ENCODE measurements at places on chromosomes 7 and 10. TPM values are rescaled to one million over a fixed set of nuclear protein-coding genes. Genes with fewer than 3 reads are reported as not detected.
A peak's percentile ranks its signal among the peaks of the same experiment; 100 is the strongest.

STEAP1B gene
- 49.9 TPM for total RNA-seq

UCMA gene
- not detected for total RNA-seq

GHRHR gene
- not detected for total RNA-seq

PPP1R17 gene
- total RNA-seq: not detected

- no peak overlapping the region for H3K27ac ChIP-seq
- no peaks in the 10 kb centered on the region for H3K4me1 ChIP-seq
- H3K4me3 ChIP-seq: no peak overlapping the region
These were observed 231.6 kb downstream of the TRIL start for GRCh38 chr7:28726555-28726954.

DNA sequence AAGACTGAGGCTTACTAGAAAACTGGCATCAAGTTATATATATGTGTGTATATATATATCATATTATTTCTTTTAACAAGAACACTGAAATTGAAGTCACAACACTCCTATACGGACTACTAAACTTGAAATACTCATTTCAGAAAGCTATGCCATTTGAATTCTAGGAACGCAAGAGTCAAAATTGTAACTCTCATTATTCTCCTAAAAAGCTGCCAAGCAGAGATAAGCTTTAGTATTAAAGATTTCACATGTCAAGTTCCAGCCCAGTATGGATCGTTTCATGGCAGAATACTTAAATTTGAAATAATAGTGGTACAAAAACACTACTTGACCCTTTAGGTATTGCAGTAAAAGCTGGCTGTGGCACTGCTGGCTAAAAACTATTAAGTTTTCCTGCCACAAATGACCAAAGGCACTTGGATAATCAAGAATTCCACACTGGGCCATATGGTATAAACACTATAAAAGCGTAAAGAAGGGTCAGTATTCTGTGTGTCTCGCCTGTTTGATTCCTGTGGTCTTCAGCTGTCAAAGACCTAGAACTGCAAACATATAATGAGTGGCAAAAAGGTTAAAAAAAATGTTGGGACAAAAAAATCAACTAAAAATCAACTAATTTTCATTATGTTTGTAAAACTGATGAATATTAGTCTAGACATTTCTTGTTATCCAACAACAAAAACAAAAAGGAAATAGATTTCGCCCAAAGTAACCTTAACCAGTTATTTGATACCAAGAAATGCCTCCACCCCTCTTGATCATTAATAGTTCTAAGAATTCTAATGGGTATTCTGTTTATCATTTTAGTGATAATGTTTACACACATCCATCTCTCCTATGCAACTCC lies 2.4 kb downstream of the CCDC71L start:
- H3K27me3 ChIP-seq: no peaks in the 10 kb centered on the region
- no peak for DNase-seq

DNA sequence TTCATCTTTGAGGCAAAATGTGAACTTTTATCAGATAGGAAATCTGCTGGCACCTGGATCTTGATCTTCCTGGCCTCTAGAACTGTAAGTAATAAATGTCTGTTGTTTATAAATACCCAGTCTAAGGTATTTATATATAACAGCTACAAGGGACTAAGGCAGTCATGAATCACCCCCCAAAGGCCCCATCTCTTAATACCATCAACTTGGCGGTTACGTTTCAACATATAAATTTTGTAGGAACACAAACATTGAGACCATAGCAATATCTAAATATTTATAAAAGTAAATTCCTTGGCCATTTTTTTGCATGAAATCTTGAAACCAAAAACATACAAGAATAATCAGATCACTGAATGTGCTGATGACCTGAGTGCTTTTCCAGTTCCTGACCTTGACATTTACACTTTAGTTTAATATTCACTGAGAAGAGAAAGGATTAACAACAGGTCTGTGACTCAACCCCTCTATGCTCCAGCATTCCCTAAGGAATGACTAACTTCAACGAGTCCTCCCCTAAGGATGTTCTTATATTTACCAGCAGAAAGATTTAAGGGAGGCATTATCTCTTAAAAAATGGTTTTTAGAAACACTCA lies 1438.5 kb upstream of the CELF2 start:
- no peak for DNase-seq
- H3K36me3 ChIP-seq: no peaks in the 10 kb centered on the region
- no peaks in the 10 kb centered on the region for H3K4me1 ChIP-seq
- H3K27me3 ChIP-seq: no peaks in the 10 kb centered on the region

- H3K27me3 ChIP-seq: no peaks in the 10 kb centered on the region
- no peak overlapping the region for H3K27ac ChIP-seq
- no peak for DNase-seq
- H3K4me3 ChIP-seq: no peak overlapping the region
- H3K4me1 ChIP-seq: no peaks in the 10 kb centered on the region
These were observed 32.6 kb upstream of the RADIL start for GRCh38 chr7:4916113-4916512.

DNA sequence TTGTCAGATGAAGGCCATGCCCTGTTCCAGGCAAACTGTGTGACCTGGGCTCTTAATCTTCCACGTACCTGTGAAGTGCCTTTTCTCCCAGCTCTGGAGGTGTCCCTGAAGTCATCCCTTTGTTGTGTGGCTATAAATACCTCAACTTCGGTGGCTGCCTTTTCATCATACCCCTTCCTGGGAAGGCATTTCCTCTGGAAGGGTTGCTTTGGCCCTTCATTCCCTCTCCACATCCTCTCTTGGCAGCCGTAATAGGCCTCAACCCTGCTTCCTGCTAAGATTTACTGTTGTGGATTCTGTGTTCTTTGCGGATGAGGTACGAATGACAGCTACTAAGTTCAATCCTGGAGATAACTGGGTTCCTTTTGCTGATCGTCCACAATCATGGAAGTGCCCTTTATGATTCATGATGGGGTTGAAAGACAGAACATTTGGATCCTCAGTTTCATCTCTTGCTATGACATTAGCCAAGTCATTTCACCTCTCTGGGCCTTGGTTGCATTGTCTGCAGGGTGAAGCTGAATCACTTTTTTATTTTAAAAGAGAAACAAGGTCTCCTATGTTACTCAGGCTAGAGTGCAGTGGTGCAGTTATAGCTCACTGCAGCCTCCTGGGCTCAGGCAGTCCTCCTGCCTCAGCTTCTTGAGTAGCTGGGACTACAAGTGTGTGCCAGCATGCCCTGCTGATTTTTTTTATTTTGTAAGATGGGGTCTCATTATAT lies 23.6 kb downstream of the FKBP6 start:
- no peak for DNase-seq
- H3K27me3 ChIP-seq: no peaks in the 10 kb centered on the region
- H3K4me3 ChIP-seq: no peak overlapping the region
- H3K36me3 ChIP-seq: no peaks in the 10 kb centered on the region

ELN gene
- 65.9 TPM for total RNA-seq

- DNase-seq: peak; percentile 40
- H3K4me3 ChIP-seq: no peak overlapping the region
- H3K36me3 ChIP-seq: peaks cover 9% of the 10 kb centered on the region
These were observed 31.9 kb downstream of the RBM17 start for GRCh38 chr10:6120691-6121090.

GRCh38 chr10:91051829-91052228 lies 130.9 kb upstream of the ANKRD1 start:
- no peaks in the 10 kb centered on the region for H3K36me3 ChIP-seq
- H3K4me1 ChIP-seq: no peaks in the 10 kb centered on the region
- peaks cover 3% of the 10 kb centered on the region for H3K27me3 ChIP-seq
- no peak overlapping the region for H3K4me3 ChIP-seq
- no peak overlapping the region for H3K27ac ChIP-seq
- no peak for DNase-seq

- no peak overlapping the region for H3K4me3 ChIP-seq
- no peak for DNase-seq
- H3K27ac ChIP-seq: no peak overlapping the region
- H3K4me1 ChIP-seq: peaks cover 12% of the 10 kb centered on the region
- no peaks in the 10 kb centered on the region for H3K27me3 ChIP-seq
- H3K36me3 ChIP-seq: no peaks in the 10 kb centered on the region
These were observed 17.0 kb upstream of the PCBD1 start for GRCh38 chr10:70905071-70906021.

GRCh38 chr7:31263338-31263737 lies 77.2 kb downstream of the NEUROD6 start:
- H3K27ac ChIP-seq: no peak overlapping the region
- H3K36me3 ChIP-seq: no peaks in the 10 kb centered on the region
- H3K4me3 ChIP-seq: no peak overlapping the region
- H3K4me1 ChIP-seq: peaks cover 7% of the 10 kb centered on the region

MCM10 gene
- 89.3 TPM for total RNA-seq

SEMA3D gene
- total RNA-seq: 23.3 TPM

GRCh38 chr10:34134602-34135001 lies 680.5 kb downstream of the PARD3 start:
- no peaks in the 10 kb centered on the region for H3K36me3 ChIP-seq
- no peak overlapping the region for H3K27ac ChIP-seq
- H3K27me3 ChIP-seq: no peaks in the 10 kb centered on the region
- no peak for DNase-seq
- no peak overlapping the region for H3K4me3 ChIP-seq
- H3K4me1 ChIP-seq: peaks cover 15% of the 10 kb centered on the region

- no peak for DNase-seq
- H3K4me3 ChIP-seq: no peak overlapping the region
- no peak overlapping the region for H3K27ac ChIP-seq
- H3K4me1 ChIP-seq: no peaks in the 10 kb centered on the region
These were observed 57.7 kb downstream of the PTPRE start for GRCh38 chr10:127964621-127965020.

COBL gene
- not detected for total RNA-seq

INSYN2A gene
- not detected for total RNA-seq

DNA sequence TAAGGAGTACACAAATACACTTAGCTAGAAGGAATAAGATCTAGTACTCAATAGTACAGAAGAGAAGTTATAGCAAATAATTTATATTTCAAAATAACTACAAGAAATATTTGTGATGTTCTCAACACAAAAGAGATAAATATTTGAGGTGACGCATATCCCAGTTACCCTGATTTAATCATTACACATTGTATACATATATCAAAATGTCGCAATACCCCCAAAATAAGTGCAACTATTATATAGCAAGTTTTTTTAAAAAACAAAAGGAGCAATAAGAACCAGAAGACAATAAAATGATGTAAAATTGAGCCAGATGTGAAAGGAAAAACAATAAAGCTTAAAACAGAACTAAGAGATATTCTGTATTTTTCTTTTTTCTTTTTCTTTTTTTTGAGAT lies 59.3 kb upstream of the KIAA1217 start:
- H3K27ac ChIP-seq: no peak overlapping the region
- peaks cover 15% of the 10 kb centered on the region for H3K4me1 ChIP-seq
- H3K27me3 ChIP-seq: no peaks in the 10 kb centered on the region
- no peaks in the 10 kb centered on the region for H3K36me3 ChIP-seq

NUTM2E gene
- 0.49 TPM for total RNA-seq

SEMA4G gene
- total RNA-seq: 9.2 TPM

SPDYE11 gene
- not detected for total RNA-seq

METTL27 gene
- total RNA-seq: not detected

GPR158 gene
- total RNA-seq: not detected

- H3K27me3 ChIP-seq: peaks cover 53% of the 10 kb centered on the region
- peaks cover 12% of the 10 kb centered on the region for H3K4me1 ChIP-seq
- H3K4me3 ChIP-seq: no peak overlapping the region
- DNase-seq: no peak
- H3K36me3 ChIP-seq: no peaks in the 10 kb centered on the region
These were observed 439 bp upstream of the KNDC1 start for GRCh38 chr10:133159611-133159949.

- H3K4me1 ChIP-seq: no peaks in the 10 kb centered on the region
- no peak overlapping the region for H3K4me3 ChIP-seq
- no peaks in the 10 kb centered on the region for H3K27me3 ChIP-seq
- no peak for DNase-seq
- no peaks in the 10 kb centered on the region for H3K36me3 ChIP-seq
- no peak overlapping the region for H3K27ac ChIP-seq
These were observed 327.0 kb downstream of the RNLS start for GRCh38 chr10:88256013-88256680.

DNA sequence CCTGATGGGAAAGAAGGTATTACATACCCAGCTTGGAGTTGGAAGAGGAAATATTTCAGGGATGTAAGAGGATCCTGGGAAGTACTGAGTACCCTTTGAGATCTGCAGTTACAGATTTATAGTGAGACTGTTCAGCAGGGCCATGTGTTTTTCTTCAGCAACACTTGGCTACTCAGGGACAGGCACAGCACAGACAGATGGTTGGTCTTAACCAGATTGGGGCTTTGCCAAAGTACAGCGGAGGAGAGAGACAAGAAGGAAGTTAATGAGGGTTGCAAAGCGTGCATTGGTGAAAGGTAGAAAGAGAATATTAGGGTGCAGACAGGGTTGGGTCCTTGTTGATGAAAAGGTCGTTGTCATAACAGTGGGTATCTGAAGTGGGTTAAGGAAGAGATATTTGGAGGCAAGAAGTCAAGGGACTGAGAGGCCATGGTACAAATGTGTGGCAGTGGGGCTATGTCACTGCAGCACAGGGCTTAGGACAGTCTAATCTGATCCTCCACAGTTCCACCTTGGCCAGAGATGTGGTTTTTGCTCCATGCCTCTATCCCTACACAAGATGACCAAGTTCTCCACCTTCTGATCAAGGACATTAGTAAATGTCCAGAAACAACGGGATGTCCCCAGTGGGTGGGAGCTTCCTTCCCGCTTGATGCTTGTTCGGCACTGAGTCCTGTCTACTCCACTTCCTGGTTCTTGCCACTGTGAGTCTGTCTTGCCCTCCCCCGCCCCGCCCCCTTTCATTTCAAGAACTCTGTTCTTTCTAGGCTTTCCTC lies 18.9 kb upstream of the DNAJC1 start:
- H3K27me3 ChIP-seq: no peaks in the 10 kb centered on the region
- no peak overlapping the region for H3K27ac ChIP-seq
- no peak overlapping the region for H3K4me3 ChIP-seq
- H3K36me3 ChIP-seq: no peaks in the 10 kb centered on the region
